ENCODE measurements at places on chromosomes 11 and 22. TPM values are rescaled to one million over a fixed set of nuclear protein-coding genes. Genes with fewer than 3 reads are reported as not detected.

The NPTXR gene
- 8.7 TPM for total RNA-seq

The HBD gene
- not detected for total RNA-seq

The ZNF214 gene
- 0.79 TPM for total RNA-seq

The CD3D gene
- total RNA-seq = not detected

The SF3B2 gene
- 173 TPM for total RNA-seq

The MRGPRE gene
- not detected for total RNA-seq

The OR51B4 gene
- total RNA-seq = not detected

The MLC1 gene
- not detected for total RNA-seq

The C11orf52 gene
- 0.18 TPM for total RNA-seq

The OAF gene
- total RNA-seq = 9.4 TPM

The SYT9 gene
- total RNA-seq = 0.11 TPM

The YAP1 gene
- total RNA-seq = 53.4 TPM

The CADM1 gene
- 22.2 TPM for total RNA-seq

The FXYD2 gene
- 18.4 TPM for total RNA-seq

The SERPING1 gene
- total RNA-seq = 0.91 TPM

The POU2AF2 gene
- total RNA-seq = not detected

The NXPE1 gene
- not detected for total RNA-seq

The NLRP14 gene
- total RNA-seq = not detected

The SLC22A6 gene
- total RNA-seq = not detected

The TCN1 gene
- total RNA-seq = 0.42 TPM

The GDPD5 gene
- total RNA-seq = 13.0 TPM

The MMP27 gene
- not detected for total RNA-seq

The IL10RA gene
- 0.21 TPM for total RNA-seq

The CARNS1 gene
- 0.08 TPM for total RNA-seq

The SHISA8 gene
- total RNA-seq = 0.31 TPM

The NXPE2 gene
- not detected for total RNA-seq

The GAS2 gene
- total RNA-seq = 1.3 TPM
